ENCODE measurements at places on chromosomes 5 and 9. TPM values are rescaled to one million over a fixed set of nuclear protein-coding genes. Genes with fewer than 3 reads are reported as not detected.

The CARD9 gene
- 0.50 TPM for total RNA-seq

The MCC gene
- total RNA-seq = 7.4 TPM

The SKP1 gene
- 189 TPM for total RNA-seq

The SH3TC2 gene
- not detected for total RNA-seq

The CDKN2B gene
- 0.93 TPM for total RNA-seq

The FBP1 gene
- 0.30 TPM for total RNA-seq

The SPINK6 gene
- not detected for total RNA-seq

The PCDHA3 gene
- total RNA-seq = not detected

The FBN2 gene
- not detected for total RNA-seq

The CXXC5 gene
- 1.8 TPM for total RNA-seq

The ADAMTS2 gene
- total RNA-seq = not detected

The PDE6A gene
- not detected for total RNA-seq

The DDX4 gene
- 0.12 TPM for total RNA-seq

The IFNA21 gene
- not detected for total RNA-seq
